ENCODE measurements at places on chromosomes 11 and 22.
A peak's percentile ranks its signal among the peaks of the same experiment; 100 is the strongest.

GRCh38 chr11:18632841-18633240 lies 1.3 kb downstream of the SPTY2D1 start:
- DNase-seq: no peak

DNA sequence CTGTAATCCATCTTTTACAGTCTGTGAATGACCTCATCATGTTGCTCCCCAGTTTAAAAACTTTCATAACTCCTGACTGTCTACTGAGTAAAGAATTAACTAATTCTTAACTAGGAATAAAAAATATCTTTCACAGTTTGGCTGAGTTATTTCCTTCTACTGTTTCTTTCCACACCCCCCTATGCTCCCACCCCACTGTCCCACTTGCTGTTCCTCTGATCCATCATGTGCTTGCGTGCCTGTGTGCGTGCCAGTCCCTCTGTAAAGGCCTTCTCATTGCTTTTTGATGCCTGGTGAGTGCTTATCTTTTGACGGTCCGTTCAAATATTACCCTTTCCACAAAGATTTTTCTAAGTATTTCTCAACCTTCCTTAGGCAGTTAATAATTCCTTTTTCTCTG lies 55.6 kb downstream of the ATG16L2 start:
- DNase-seq: no peak

- no peak for DNase-seq
Measured at GRCh38 chr11:108597736-108598355, 4.3 kb upstream of the EXPH5 start.

GRCh38 chr11:83299681-83300080 lies 13.5 kb upstream of the CCDC90B start:
- DNase-seq: no peak

DNA sequence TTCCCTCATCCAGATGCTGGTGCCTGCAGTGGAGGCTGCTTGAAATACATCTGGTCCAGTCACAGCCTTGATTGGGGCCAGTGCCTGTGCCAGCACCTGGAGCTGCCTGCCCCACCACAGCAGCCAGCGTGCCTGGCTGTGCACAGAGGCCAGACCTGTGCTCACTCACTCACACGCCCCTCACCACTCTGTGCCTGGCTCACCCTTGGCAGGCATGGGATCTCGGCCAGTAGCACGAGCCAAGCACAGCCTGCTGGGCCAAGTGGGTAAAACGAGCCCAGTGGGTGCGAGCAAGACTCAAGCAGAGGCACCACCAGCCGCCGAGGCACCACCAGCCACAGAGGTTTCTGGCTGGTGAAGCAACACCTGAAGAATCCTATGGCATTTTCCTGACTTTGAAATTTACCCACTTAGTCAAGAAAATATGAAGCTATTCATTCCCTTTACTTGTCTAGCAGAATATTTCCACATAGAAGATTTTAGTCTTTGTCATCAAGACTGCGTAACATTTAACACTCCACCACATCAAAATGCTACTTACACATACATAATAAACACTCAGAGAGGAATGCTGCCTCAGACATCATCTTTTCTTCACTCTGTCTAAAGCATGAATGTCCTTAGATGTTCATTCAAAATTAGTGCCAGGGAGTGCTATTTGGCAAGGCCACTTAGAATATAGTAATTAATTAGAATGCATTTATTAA lies 424.3 kb upstream of the FAT3 start:
- DNase-seq: no peak

- no peak for DNase-seq
Measured at GRCh38 chr11:10524471-10524870, 16.5 kb downstream of the RNF141 start.

DNA sequence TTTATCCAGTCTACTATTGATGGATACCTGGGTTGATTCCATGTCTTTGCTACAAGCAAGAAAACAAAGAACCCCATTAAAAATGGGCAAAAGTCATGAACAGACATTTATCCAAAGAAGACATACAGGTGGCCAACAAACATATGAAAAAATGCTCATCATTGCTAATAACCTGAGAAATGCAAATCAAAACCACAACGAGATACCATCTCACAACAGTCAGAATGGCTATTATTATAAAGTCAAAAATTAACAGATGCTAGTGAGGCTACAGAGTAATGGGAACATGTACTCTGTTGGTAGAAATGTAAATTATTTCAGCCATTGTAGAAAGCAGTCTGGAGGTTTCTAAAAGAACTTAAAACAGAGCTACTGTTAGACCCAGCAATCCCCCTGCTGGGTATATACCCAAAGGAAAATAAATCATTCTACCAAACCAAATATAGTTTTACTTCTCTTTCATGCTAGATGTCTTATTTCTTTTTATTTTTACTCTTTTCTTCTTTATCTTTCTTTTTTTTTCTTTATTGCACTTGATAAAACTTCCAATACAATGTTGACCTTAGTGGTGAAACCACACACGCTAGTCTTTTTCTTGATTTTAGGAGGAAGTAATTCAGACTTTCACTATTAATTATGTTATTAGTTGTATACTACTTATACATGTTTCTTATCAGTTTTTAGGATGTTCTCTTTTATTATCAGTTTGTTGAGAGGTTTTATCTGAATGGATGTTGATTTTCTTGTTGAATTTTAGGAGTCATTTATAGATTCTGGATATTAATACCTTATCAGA lies 14.3 kb downstream of the TRIM22 start:
- no peak for DNase-seq

DNA sequence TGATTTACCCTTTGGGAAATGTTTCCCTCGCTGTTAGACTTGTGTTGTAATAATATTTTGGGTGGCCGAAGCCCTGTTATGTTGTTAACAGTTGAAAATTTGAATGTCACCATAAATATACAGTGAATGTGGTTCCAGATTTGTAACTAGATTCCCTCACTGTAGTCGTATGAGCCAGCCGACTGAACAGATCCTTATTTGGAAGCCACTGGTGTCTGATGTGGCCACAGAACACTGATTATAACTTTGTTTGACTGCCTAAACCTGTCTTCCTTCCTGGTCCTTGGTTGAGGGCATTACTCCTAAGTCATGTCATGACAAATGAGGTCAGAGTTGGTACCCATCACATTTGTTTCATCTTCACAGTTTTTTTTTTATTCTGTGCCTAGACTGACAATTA lies 45.4 kb downstream of the YAP1 start:
- DNase-seq: no peak

DNA sequence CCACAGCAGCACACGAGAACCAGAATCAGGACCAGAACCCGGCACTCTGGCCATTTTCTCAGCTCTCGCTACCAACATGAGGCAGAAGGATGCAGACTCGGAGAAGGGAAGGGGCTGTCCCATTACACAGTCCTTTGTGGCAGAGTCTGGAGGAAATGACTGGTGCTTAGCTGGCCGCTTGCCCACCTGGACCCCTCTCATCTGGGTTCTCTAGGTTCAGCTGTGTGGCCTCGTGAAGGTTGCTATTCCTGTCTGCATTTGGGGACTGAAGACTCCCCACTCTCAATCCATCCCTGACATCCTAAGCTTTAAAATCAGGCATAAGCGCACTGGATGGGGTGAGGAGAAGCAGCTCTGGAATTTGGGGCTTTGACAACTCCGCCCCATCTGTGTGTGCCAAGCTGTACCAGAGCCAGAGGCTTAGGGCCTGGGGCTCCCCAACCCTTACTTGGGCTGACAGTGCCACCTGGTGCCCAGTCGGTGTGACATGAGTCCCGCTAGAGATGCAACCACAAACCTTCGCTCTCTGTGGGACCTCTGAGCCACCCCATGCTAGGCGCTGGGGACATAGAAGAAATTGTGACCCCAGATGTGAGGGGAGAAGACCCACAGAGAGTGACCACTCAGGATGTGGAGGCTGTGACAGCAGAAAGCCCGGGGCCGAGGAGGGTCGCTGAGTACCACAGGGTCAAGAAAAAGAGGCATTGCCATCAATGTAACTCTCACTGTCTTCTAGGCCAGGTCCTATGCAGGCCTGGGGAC lies 35.8 kb upstream of the FCHSD2 start:
- DNase-seq: peak; percentile 78

DNA sequence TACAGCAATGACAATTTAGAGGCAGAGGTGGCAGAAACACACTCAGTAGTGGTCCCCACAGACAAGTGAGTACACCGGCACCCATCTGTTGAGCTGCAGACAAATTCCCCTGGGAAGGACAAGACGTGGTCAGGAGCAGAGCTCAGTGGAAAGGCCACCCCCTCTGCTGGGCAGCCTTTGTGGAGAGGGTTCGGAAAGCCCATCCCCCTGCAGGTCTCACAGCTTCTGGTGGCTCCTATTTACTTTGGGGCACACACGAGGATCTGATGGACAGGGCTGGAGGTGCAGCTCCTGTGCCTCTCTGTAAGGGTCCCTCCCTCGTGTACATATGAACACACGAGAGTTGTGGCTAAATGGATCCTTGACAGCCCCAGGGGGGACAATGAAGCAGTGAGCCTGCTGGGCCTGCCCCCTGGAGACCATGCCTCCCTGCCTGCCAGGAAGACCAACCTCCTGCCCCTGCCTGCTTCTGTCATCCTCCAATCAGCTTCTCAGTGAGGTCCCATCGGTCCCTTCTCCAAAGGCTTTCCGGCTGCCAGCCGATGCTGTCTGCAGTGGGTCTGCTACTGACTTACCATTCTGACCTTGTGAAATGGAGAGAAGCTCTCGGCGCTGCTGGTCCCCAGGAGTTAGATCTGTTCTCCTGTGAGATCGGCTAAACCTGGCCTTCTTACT lies 161.5 kb downstream of the CACNA1I start:
- peak; percentile 29 for DNase-seq

DNA sequence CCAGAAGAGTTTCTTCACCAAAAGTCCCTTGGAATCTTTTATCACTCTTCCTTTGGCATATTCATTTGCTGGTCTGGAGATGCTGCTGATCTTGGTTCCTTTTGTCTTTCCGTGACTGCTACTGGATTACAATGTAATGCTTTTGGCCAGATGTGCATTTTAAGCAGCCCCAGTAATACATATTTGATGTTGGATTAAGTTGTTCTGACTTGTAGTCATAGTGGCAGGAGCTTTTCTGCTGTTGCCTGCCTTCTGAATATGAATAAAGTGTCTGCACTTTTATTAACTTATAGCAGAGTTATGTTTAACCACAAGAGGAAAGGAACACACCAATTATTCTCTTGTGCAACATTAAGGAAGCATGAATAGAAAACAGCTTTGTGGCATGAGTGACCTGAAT lies 360.0 kb upstream of the DDI1 start:
- DNase-seq: no peak

GRCh38 chr11:48900131-48900800 lies 83.4 kb downstream of the TRIM51G start:
- no peak for DNase-seq
